ENCODE measurements at places on chromosomes 12 and 14.
A peak's percentile ranks its signal among the peaks of the same experiment; 100 is the strongest.

- no peak for DNase-seq
Measured at GRCh38 chr14:56131004-56131864, 13.0 kb downstream of the PELI2 start.

DNA sequence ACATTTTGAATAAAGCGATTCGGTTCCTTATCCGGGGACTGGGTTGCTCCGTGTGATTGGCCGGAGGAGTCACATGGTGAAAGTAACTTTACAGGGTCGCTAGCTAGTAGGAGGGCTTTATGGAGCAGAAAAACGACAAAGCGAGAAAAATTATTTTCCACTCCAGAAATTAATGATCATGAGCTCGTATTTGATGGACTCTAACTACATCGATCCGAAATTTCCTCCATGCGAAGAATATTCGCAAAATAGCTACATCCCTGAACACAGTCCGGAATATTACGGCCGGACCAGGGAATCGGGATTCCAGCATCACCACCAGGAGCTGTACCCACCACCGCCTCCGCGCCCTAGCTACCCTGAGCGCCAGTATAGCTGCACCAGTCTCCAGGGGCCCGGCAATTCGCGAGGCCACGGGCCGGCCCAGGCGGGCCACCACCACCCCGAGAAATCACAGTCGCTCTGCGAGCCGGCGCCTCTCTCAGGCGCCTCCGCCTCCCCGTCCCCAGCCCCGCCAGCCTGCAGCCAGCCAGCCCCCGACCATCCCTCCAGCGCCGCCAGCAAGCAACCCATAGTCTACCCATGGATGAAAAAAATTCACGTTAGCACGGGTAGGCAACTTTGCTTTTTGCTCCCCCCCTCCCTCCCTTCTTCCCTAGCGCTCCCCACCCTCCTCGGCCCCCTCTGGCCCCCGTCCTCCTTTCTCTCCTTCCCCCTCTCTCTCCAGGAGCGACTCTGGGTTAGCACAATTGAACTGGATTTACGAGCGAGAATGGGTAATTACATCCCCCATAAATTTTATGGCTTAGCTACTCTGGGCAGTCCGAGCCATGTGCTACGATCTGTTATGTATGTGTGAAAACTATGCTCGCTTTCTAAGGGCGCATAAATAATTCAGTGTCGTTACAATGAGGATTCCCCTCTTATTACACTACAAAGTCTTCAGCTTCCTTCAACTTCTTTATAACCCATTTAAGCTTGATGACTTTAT, at the start of gene HOXC4:
TSS of gene HOXC4 (plus strand) at position 85 of the 991 bp plus-strand sequence. CDS start at position 173, 88 bp downstream.
- DNase-seq, result no peak

DNA sequence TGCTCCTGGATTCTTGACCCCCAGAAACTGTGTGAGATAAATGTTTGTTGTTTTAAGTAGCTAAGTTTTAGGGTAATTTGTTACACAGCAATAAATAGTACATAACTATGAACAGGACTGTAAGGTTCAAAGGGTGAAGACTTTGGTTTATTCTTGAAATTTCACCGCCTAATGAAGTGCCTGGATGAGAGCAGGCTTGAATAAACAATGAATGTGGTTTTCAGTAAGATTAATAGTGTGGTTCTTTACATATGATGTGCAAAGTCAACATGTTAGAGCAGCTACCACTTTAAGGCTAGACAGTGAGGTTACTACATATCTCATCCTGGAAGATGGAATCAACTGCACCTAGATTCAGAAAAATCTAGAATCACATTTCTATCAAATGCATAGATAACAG, 145.2 kb upstream of the BTG1 start:
- DNase-seq, result no peak

GRCh38 chr14:96039633-96040311, 610 bp downstream of the C14orf132 start:
- DNase-seq, result peak; percentile 62

- peak; percentile 36 for DNase-seq
Measured at GRCh38 chr12:57864442-57865083, 18.0 kb upstream of the CTDSP2 start.

DNA sequence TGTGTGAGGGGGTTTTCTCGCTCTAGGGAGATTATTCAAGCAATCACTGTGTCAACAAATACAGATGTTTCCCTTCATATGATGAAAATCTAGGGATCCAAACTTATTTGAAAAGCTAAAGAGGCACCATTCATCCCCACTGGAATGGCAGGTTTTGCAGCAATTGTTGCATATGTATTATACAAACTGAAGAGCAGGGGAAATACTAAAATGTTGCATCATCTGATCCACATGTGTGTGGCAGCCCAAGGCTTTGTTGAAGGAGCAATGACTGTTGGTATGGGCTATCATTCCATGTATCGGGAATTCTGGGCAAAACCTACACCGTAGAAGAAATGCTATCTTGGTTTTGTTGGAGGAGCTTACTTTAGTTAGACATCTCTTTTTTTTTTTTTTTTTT, 4.1 kb upstream of the PRPF40B start:
- no peak for DNase-seq

- DNase-seq, result no peak
Measured at GRCh38 chr14:101928415-101928841, 35.9 kb upstream of the DYNC1H1 start.

DNA sequence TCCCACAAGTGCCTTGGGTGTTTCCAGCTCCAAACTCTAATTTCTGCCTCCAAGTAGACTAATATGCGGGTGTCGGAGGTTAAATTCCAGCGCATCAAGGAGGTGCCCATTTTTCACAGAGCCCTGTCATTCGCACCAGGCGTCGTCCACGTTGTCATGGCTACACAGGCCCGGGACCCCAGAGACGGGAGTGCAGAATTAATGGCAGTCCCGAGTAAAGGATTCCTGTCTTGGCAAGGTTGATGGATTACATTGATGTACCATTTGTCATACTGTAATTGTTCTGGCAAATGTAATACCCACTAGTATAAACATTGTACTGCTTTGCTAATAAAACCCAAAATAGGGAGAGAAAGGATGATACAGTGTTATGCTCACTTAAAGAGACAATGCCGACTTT, 222.9 kb upstream of the MYL2 start:
- DNase-seq, result no peak
